ENCODE measurements at places on chromosomes 6 and 20.

DNA sequence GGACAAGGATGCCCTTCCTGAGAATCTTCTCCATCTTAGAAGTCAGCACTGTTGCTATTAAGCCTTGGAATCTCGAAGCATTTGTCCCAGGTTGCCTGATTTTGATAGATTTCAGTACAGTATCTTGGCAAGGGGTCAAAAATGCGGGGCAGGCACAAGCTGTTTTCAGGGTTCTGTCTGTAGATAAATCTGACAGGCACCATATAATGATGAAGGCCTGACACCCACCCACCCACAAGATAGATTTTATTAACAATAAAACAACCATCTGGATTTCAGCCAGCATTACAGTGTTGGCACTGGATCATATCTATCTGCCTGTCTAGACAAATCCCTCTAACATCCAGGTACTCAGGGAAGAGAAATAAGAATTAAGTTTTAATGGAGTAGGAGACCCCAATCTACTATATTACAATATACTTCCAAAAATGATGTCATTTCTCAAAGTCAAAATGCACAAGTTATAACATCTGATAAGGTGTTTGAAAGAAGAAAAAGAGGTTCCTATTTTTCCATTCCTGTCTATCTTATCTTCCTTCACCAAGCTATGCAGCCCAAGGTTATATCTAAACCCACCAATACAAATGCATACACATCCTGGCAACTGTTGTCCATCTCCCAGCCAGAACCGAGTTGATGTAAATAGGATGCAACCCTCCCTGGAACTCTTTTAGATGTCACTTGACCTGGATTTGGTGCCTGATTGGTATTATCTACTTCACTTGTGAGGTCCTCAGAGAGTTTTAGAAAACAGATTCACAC lies 10.7 kb downstream of the NEDD9 start:
- DNase-seq, result no peak

DNA sequence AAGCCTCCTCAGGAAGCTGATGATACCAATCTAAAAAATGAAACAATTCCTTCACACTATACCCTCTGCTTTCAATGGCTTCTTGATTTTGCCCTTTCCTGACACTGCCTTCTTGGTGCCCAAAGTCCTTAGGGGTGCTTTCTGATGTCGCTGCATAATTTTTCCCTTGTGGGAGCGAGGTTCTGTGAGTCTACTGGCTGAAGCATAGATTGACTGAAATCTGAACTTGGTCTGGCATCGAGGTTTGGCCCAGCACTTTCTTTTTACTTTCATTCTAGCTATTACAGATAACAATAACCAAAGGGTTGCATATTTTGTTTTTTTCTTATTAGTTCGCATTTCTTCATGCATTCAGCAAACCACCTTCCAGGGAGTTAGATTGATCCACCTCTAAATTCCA lies 65.8 kb downstream of the E2F3 start:
- no peak for DNase-seq

GRCh38 chr6:56055081-56055704 lies 179.8 kb upstream of the BMP5 start:
- no peak for DNase-seq

GRCh38 chr6:3939964-3940363 lies 90.8 kb downstream of the FAM50B start:
- no peak for DNase-seq

GRCh38 chr20:37544386-37544785 lies 16.7 kb upstream of the BLCAP start:
- DNase-seq, result no peak

- no peak for DNase-seq
Measured at GRCh38 chr6:11535801-11536230, 1.7 kb upstream of the TMEM170B start.

- no peak for DNase-seq
Measured at GRCh38 chr20:45892049-45892825, 1.1 kb downstream of the CTSA start.

- no peak for DNase-seq
Measured at GRCh38 chr6:125279961-125280360, 21.8 kb downstream of the HDDC2 start.

Data from central memory CD8-positive, alpha-beta T cell (primary cell).